ENCODE measurements at places on chromosomes 12 and 14.

- DNase-seq = peak; percentile 30
Measured at GRCh38 chr12:71755146-71755892, 656 bp downstream of the RAB21 start.

GRCh38 chr12:88867510-88867909 is 287.2 kb upstream of the KITLG start:
- DNase-seq = no peak

DNA sequence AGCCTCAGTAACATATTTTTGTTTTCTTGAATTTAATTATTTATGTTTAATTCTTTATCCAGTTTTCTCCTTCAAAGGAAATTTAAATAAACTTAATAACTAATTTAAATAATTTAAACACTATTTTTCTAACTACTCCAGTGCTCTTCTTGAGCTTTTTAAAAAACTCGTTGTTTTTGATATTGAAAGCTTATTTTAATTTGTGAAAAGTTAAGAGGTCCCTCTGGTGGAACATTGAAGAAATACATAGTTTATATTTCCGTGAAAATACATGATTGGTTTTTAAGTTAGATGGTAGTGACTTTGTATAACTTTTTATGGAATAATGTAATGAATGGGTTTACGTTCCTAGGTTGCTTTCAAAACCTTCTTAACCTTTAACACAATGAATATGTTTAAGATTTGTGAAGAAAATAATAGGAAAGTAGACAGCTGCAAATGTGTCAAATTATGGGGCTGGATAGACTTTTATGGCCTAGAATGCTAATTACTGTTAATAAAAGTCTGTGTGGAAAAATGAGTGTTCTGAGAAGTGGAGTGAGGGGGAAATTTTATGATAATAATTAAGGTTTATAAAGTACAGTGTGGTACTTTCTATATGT is 45.9 kb upstream of the MSRB3 start:
- no peak for DNase-seq

DNA sequence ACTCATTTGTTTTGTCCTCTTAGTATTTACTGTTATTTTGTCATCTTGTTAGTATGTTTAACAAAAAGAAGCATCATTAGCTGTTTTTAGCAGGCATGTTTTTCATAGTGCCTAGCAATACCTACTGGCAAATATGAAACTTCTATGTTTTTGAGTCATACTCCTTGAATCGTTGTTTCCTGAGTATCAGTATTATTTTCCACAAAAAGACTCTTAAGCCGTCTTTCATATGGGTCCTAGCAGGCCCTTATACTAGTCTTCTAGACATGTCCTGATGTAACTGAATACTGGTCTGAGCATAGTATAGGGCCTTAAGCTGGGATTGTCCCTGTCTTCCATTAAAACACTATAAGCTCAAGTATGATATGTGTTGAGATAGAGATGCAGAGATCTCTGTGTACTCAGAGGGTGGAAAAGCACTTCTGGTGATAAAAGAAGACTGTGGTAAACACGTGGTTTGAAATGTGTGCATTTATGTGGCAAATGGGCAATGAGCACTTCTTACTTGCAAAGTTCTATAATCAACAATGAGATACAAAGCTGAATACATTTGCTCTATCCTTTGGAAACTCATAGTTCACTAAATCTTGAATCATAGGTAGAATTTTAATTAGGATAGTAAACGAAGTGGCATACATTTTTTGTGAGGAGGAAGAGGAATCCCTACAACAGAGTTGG is 348.8 kb downstream of the PDZRN4 start:
- DNase-seq = no peak

- no peak for DNase-seq
Measured at GRCh38 chr12:82858534-82858917, 171.8 kb downstream of the TMTC2 start.

DNA sequence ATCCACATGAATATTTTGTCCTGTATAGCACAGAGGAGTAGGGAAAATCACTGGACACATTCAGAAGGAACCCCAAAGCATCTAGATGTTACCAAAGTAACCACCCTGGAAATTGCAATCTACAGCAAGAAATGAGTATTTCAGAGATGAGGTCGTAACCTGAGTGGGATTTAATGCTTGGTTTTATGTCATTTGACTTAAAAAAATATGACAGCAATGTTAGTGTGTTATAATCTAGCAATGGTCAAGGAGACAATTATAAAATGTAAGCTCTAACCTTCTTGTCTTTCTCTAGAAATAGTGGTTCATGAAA is 256.6 kb downstream of the NAV3 start:
- DNase-seq = no peak

GRCh38 chr12:83476695-83477690 is 790.3 kb downstream of the TMTC2 start:
- no peak for DNase-seq

GRCh38 chr14:60304509-60304908 is 55.5 kb downstream of the PPM1A start:
- no peak for DNase-seq

DNA sequence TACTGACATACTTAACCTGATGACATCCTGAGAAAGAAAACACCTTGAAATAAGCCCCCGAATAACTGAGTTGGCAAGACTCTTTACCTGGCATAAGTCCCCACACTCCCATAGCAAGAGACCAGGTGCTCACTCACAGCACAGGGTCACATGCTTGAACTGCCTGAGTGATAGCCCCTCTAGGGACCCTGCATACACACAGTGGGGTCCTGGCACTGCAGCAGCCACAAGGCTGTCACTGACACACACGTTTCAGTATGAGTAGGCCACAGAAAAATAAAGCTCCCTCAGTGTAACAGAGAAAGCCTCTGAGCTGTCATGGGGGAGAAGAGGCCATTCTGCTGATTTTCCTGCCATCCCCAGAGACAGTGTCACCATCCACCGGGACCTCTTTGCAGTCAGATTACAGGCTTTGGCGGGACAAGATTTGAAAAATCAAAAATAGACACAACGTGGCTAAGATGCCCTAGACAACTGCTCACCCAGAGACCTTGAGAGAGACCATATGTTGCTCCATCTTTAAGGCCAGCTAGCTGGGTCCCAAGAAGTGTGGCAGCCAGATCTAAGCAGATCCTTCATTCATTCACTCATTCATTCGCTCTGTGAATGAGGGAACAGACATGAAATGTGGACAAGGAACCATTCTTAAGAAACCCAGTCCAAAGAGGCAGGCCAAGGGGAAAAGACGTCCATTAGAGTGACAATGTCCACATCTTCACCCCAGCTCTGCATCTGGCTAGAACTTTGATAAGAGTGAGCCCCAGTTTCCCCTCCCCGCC is 1.6 kb downstream of the SCARB1 start:
- DNase-seq = no peak

GRCh38 chr12:25715102-25715501 is 162.0 kb upstream of the LMNTD1 start:
- DNase-seq = no peak

DNA sequence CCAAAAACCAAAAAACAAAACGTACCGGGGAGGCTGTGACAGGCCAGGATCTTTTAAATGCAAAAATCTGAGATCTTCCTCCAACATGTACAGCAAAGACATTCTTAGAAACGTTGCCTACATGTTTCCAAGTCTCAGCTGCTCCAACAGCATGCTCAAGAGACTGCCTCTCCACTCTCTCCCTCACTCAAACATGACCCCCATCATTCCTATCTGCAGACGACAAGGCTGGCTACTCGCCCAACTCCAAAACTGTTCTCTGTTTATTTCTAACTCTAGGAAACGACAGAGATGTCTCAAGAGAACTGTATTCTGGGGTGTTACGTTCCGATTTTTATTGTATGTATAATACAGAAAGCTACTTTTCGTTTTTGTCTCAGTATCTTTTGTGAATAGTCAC is 57.5 kb upstream of the TMCC3 start:
- DNase-seq = peak; percentile 80

GRCh38 chr12:131370321-131370720 is 340.6 kb upstream of the SFSWAP start:
- no peak for DNase-seq

GRCh38 chr14:57171363-57171762 is 97.3 kb downstream of the EXOC5 start:
- no peak for DNase-seq

GRCh38 chr12:117680312-117680711 is 288.5 kb downstream of the KSR2 start:
- DNase-seq = no peak

DNA sequence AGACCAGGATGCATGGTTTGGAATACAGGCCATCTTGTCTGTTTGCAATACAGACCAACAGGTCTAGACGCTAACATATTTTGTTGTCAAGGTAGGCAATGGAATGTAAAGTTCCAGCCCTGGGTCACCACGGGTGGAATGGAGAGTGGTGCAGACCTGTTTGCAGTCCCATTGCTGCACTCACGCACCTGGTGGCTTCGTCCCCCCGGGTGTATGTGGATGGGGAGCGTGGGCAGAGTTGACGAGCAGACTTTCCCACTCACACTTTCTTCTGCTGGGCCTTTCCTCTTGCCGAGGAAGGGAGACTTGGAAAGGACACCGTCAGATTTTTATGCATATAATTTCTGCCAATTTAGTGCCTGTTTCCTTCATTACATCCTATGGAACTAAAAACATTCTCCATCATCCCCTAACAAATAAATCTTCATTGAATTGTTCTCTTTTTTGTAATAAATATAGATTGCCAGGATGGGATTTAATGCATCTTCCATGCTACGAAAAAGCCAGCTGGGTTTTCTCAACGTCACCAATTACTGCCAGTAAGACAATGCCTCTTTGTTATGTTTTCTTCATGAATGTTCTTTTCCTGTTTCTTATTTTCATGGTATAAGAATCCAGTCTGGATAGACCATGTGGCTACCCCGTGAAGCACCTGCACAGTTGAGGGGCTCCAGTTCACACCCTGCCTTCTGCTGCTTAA is 15.2 kb downstream of the DCAF4 start:
- DNase-seq = no peak
